Stimulated activated CD4-positive, alpha-beta T cell treated with anti-CD3 and anti-CD28 coated beads, Interleukin-1b, Interleukin-23, amount 100 ng/mL, for 1 hour (primary cell): ENCODE measurements at places on chromosomes 1 and 21.

GRCh38 chr21:41965461-41966013 lies 11.7 kb upstream of the C2CD2 start:
- no peak for DNase-seq

GRCh38 chr1:63454269-63454668 lies 68.8 kb downstream of the ITGB3BP start:
- DNase-seq: no peak

DNA sequence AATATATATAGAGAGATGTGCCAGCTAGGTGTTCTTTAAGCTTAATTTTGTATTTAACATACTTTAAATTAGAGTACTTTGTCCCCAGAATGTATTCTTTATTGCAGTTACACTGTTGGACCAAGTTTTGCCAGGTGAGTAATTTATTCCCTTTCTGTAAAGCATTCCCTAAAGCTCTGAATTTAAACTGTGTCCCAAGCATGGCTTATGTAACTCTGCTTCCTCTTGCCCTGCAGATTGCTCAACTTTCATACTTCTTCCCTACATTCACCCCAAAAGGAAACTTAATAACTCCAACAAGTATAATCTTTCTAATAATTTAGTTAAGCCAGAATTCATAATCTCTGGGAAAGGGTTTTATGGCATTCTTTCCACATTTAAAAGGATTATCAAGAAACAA lies 5.6 kb downstream of the LYPLAL1 start:
- no peak for DNase-seq

- no peak for DNase-seq
These were observed 371.6 kb downstream of the PRDM2 start for GRCh38 chr1:14071581-14071980.

DNA sequence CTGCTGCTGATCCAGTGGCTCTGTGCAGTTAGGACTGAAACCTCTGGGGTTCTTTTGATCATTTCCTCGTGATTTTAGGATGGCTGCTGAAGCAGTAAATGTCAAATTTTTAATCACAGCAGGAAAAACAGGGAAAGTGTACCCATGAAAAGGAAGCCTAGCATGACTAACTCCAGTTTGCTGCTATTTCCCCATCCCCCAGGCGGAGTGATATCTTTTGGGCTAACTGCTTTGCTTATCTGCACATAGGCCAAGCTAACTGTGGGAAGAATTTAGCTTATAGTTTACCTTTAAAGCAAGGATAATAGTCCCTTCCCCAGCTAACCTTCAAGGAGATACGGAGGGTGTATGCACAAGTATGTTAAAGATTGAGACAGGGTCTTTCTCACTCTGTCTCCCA lies 149.8 kb upstream of the TNR start:
- DNase-seq: no peak

DNA sequence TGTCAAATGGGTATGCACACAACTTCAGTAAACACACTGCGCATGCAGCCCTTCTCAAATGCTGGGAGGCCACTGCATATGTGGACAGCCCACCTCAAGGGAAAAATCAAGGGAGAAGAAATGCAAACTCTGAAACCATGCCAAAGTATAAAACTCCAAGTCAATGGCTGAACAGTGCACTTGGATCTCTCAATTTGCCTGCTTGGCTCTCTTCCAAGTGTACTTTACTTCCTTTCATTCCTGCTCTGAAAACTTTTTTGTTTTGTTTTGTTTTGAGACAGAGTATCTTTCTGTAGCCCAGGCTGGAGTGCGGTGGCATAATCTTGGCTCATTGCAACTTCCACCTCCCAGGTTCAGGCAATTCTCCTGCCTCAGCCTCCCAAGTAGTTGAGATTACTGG lies 18.8 kb upstream of the COP1 start:
- no peak for DNase-seq

DNA sequence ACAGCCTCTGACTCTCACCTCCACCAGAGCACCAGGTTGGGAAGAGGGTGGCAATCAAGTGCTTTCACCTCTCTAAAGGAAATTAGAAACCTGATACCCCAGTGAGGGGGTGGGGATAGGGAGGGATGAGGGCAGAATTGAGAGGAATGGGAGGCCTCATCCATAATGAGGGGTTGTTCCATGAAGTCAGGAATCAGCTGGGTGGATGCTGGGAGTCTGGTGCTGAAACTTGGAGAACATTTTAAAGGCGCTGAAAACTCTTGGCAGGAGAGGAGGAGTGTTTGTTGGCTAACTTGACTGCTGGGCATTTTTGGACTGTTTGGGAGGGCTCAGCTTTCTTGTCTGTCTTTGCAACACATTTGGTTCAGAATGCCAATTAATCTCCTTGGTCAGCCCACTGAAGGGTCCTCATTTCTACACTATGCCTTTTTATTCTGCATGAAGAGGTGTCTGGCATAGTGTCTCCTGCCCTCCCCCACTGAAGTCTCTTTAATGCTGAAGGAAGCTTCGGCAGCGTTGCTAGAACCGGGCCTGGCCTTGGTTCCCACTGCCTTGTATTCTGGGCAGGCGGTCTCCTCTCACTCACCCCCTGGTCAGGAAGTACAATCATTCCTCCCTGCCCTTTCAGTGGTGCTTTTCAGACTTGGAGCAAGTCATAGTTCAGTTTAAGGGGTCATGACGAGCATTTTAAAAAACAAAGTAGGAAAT lies 2.2 kb downstream of the PHGDH start:
- DNase-seq: no peak
